ENCODE measurements at places on chromosomes 1 and 21.
A peak's percentile ranks its signal among the peaks of the same experiment; 100 is the strongest.

GRCh38 chr1:41980827-41981653 is 62.3 kb upstream of the HIVEP3 start:
- DNase-seq = no peak

- no peak for DNase-seq
Measured at GRCh38 chr1:39378377-39378776, 113.1 kb upstream of the BMP8A start.

DNA sequence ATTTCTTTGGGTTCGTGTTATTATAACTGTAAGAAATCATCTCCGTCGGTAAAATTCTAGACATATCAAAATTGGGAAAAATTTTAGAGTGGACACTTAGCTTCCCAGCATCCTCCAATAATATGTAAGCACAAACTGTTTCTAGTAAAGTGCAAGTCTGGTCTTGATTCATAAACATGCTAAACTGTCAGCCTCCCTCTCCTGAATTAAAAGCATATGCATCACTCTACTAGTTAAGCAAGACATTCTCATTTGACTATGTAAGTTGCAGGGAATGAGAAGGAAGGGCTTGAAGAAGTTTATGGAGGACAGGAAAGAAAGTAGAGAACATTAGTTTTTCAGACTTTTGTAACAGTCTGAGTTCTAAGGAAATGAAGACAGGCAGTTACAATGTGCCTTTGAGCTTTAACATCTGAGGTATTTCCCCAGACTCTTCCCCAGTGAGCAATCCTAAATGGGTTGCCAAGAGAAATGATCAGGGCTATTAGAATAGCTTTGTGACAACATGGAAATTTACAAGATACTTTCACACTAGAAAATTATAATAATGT is 90.0 kb downstream of the TYW3 start:
- DNase-seq = no peak

- DNase-seq = no peak
Measured at GRCh38 chr1:154583773-154584172, 16.2 kb downstream of the CHRNB2 start.

- DNase-seq = no peak
Measured at GRCh38 chr1:115091572-115091971, 2.3 kb upstream of the TSPAN2 start.

GRCh38 chr1:182110635-182111034 is 49.1 kb upstream of the ZNF648 start:
- DNase-seq = no peak

GRCh38 chr1:114668784-114669561 is 876 bp downstream of the DENND2C start:
- no peak for DNase-seq

GRCh38 chr21:27633631-27634030 is 666.7 kb upstream of the ADAMTS5 start:
- DNase-seq = no peak

DNA sequence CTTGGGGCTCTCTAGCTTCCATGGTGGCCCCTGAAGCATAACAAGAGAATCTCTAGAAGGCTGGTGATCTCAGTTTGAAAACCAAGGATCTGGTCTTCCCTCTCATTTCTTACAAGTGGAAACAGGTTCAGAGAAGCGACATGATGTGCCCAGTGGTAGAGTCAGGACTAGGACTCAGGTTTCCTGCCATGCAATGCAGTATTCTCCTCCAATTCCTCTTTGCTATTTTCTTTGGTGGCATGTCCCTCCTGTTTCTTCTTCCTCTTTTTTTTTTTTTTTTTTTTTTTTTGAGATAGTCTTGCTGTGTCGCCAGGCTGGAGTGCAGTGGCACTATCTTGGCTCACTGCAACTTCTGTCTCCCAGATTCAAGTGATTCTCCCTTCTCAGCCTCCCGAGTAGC is 195.6 kb upstream of the C1orf105 start:
- DNase-seq = no peak

DNA sequence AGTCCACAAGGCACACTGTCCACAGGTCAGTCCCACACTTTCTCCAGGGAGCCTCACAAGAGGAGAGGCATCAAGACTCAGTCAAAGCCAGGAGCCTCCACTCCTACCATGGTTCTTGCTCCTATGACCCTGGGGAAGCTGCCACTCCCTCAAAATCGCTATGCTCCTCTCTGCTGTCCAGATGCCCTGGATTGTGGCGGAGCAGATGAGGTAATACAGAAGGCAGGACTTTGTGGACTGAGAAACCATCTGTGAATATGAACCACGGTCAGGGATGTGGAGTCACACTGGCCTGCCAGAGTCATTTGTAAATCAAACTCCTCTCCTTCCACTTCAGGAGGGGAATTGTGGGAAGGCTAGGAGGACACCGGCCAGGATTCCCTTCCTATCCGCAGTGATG is 20.6 kb downstream of the VWA5B1 start:
- no peak for DNase-seq

- peak; percentile 15 for DNase-seq
Measured at GRCh38 chr1:78619803-78620579, at the start of gene IFI44L. IFI44L (plus strand) TSS chr1:78620448; CDS start chr1:78627916, 7,468 bp downstream.

GRCh38 chr1:3064296-3064850 is 4.6 kb upstream of the PRDM16 start:
- no peak for DNase-seq

GRCh38 chr1:87084244-87084836 is 169.9 kb downstream of the HS2ST1 start:
- DNase-seq = no peak

DNA sequence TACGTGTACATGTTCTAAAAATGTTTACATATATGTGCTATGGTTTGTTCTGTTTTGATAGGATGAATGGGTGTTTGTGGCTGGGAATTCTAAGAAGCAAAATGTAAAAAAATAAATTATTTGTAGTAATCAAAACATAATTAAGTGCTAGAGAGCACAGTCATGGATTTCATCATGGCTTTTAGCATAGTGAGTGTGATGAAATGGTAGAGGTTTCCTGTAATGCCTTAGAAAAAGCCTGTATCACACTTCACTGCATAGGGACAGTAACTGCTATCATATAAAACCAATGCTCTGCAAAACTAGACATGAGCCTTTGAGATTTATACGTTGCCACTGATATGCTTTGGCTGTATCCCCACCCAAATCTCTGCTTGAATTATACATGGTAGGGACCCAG is 99.8 kb downstream of the PTGER3 start:
- no peak for DNase-seq

GRCh38 chr1:243726806-243727502 is 123.1 kb downstream of the AKT3 start:
- DNase-seq = no peak

- no peak for DNase-seq
Measured at GRCh38 chr1:245225322-245226202, 70.8 kb downstream of the KIF26B start.

DNA sequence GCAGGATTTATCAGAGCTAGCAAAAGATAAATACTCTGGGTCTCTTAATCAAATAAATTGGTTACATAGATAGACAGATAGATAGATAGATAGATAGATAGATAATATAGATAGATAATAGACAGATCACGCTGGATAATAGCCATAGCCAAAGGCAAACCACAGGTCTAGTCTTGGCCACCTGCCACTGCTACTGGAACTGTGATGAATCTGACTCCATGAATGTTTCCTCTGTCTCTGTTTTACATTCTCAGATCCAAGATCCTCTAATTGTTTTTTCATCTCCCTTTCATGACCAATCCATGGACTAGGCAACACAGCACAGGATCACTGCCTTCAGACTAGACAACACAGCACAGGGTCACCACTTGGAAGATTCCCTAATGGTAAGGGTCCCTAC is 444.7 kb upstream of the NFIA start:
- DNase-seq = no peak

GRCh38 chr1:186301448-186301847 is 73.6 kb downstream of the TPR start:
- DNase-seq = no peak

- DNase-seq = no peak
Measured at GRCh38 chr1:192453360-192453992, 122.1 kb upstream of the RGS1 start.

- DNase-seq = no peak
Measured at GRCh38 chr1:212179394-212180076, 105.7 kb upstream of the PPP2R5A start.

DNA sequence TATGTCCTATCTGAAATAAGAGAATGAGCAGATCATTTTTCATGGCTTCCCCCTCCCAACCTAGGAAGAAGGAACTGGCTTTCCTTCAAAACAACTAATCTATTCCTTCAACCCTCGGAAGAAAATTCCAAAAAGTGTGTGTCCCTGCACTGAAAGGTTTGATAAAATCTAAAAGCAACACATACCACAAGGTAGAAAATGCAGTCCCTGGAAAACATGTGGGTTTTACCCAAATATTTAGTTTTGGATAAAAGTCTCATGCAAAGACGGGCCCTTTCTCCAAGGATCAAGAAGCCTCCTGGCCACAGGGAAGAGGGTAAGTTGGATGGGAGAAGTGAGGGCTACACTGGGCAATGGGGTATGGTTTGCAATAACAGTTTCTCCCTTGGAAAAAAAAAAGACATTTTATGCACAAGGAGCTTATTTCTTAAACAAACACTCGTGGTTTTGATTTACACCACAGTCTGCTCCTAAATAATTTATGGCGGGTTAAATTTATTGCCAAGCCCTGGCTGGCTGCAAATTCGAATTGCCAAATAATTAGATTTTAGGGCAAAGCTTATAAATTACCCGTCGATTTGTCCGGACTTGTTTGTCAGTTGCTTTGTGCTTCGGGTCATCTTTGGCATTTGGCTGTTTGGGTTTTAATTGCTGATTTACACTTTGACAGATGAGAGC is 28.9 kb downstream of the ERI3 start:
- DNase-seq = no peak

Data from stimulated activated CD8-positive, alpha-beta memory T cell treated with anti-CD3 and anti-CD28 coated beads, Interleukin-2, amount 100 ng/mL, for 1 hour (primary cell).